ENCODE measurements at places on chromosomes 7 and 10.
A peak's percentile ranks its signal among the peaks of the same experiment; 100 is the strongest.

GRCh38 chr10:127834221-127834620, 58.5 kb downstream of the CLRN3 start:
- DNase-seq, result no peak

GRCh38 chr10:79350407-79351154, 3.3 kb downstream of the PPIF start:
- DNase-seq, result no peak

DNA sequence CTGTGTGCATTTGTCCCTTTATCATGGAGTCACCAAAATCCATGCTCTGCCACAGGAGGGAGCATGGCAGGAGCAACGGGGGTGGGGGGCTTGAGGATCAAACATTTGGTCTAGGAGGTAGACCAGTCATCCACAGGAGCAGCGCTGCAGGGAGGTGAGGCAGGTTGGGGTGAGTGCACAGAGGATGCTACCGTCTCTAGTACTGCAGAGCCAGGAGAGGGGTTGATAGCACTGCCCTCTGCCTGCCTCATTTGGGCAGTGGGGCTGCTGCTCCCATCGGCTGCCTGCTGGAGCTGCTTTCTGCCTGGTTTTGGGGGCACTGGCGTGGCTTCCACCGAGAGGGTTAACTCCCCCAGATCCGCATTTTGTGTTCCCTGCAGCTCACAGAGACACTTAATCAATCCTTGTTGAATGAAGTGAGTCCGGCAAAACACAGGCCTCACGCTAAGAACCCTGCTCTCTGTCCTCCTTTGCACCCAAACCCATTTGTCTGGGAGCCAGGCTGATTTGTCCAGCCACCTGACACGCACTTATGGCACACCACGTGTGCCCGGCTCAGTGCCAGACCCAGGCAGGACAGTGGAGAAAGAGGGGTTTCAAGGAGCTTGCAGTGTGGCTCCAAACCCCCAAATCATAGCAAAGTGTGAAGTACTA, 527.1 kb upstream of the FOXK1 start:
- no peak for DNase-seq

DNA sequence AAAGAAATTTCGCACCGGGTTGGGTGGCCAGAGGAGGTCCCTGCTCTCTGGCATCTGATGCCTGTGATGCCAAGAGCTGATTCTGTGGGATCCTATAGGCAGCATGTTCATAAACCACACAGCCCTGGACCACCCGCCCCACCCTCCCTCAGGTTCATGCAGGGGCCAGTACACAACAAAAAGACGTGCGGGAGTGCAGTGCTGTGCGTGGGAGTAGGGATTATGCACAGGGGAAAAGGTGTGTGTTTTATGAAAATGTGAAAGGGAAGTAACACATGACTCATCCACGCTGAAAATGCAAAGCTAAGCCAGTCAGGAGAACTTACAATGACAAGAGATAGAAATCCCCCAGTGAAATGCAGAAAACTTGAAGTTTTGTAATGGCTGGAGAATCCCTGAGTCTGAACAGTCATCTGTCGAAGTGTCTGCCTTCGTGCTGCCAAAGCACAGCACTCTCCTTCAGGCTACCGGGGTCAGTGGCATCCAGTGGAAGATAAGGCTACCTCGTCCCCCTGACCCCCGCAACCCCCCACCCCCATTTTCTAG, 1.1 kb downstream of the KIAA1217 start:
- DNase-seq, result peak; percentile 92

DNA sequence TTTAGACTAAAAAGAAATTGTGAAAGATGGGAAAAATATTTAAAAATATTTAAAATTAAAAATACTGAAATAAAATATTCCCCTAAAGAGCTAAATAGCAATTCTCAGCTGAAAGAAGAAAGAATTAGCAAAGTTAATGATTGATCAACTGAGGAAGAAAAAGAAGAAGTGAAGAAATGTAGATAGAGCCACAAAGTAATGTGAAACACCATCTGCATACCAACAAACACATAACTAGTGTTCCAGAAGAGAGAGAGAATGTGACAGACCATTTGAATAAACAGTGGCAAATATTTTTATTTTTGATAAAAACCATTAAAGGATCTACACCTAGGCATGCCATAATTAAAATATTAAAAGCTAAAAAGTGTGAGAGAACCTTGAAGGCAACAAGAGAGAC, 784.5 kb upstream of the ZWINT start:
- DNase-seq, result no peak

DNA sequence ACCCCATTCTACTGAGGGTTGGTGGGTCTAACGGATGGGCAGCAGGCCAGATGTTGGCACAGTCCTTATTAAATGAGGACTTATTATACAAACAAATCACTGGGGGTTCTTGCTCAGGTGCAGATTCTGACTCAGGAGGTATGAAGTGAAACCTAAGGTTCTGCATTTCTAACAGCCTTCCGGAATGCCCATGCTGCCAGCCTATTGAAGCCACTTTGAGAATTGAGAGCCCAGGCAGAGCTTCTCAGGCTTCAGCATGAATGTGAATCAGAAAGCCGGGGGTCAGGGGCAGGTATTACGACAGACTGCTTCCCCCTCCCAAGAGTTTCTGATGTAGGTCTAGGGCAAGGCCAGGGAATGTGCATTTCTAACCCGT, 34.1 kb upstream of the NPFFR1 start:
- no peak for DNase-seq

DNA sequence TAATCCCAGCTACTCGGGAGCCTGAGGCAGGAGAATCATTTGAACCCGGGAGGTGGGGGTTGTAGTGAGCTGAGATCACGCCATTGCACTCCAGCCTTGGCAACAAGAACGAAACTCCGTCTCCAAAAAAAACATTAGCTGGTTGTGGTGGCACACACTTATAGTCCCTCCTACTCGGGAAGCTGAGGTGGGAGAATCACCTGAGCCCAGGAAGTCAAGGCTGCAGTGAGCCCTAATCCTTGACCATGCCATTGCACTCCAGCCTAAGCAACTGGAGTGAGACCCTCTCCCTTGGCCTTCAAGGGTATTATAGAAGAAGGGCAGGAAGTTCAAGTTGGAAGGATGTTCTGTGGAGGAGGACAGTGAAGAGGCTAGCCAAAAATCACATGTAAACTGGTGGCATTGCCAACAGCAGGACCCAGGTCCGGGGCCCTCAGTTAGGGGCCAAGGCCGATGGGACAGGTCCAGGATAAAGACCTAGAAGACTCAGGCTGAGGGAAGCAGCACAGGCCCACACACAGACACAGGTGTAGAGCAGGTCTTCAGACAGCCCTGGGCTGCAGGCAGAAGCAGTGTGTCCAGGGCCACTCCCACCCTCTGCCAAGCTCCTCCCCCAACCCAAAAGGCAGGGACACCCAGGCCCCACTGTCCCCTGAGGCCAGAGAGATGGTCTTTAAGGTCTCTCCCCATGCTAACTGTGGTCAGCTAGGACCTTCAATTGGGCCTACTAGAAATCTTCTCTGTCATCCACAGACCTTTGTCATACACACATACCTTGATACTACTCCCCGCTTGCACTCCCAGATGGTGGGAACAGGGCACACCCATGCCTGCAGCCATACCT, 8.4 kb upstream of the SAMD8 start:
- no peak for DNase-seq

GRCh38 chr10:48389272-48389671, 82.8 kb downstream of the MAPK8 start:
- DNase-seq, result peak; percentile 35

DNA sequence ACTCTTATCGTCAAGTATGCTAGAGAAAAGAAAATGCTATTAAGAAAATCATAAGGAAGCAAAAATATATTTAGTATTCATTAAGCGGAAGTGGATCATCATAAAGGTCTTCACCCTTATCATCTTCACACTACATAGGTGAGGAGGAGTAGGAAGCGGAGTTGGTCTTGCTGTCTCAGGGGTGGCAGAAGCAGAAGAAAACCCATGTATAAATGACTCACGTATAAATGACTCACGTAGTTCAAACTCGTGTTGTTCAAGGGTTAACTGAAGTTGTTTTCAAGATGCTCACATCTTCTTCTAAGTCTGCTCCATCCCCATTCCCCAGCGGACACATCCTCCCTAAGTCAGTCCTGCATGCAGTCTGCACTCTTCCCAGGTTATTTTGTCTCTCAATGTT, 72.4 kb downstream of the SFMBT2 start:
- DNase-seq, result no peak

DNA sequence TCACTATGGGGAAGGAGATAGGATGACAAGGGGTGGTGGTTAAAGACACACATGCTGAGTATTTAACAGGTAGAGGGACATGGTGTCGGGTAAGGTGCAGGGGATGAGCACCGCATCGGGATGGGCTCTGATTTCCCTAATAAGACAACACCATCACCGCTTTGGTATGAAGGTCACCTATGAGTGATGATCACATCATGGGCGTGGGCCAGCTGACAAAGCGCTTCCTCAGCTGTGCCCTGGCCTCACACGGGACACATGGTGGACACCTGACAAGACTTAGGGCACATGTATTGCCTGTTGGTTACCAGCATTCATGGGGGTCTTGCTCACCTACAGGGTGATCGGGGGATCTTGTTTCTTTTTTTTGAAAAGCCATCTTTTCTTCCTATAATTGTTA, 12.8 kb downstream of the C7orf57 start:
- DNase-seq, result no peak

- no peak for DNase-seq
Observed at GRCh38 chr10:117477211-117477947, 65.2 kb upstream of the EMX2 start.

- peak; percentile 44 for DNase-seq
Observed at GRCh38 chr10:63553473-63553872, 32.3 kb downstream of the REEP3 start.

DNA sequence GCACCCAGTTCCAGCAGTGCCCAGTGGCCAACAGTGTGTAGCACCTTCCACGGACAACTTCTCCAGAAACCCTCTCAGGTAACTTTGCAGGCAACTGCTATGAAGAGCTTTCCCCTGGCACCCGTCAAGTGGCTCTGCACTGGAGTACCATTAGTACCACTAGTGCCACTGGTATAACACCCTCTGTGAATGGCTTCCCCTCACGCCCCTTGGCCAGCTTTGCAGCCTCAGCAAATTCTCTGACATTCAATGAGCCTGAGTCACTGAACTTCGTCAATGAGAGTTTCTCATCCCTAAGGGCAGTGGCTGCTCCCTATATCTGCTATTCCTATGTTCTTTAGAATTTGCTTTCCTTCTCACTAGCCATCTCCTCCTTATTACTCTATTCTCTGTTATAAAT, 7.6 kb upstream of the HERPUD2 start:
- no peak for DNase-seq

DNA sequence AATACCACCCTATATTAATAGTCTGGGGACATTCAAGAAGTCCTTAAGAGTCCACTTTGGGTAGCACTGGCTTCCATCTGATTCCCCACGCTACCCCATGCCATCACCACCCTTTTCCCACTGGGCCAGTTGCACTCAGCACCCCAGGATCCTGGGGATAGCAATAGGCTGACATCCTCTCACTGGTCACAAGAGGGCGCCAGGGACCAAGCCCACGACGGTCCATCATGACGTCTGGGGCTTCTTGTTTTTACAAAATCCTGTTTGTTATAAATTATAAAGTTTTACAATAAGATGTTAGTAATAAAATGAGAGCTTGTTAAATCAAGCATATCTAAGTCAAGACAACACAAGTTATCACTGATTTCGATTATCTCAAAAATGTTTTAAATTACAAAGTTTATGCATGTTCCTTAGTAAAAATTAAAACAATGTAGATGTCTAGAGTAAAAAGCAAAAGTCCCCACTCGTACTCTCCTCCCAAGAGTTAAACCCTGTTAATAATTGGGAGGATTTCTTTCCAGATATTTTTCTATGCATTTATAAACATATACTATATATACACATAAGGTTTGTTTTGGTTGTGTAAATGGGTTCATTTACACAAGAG, 15.4 kb downstream of the GPNMB start:
- DNase-seq, result peak; percentile 67

DNA sequence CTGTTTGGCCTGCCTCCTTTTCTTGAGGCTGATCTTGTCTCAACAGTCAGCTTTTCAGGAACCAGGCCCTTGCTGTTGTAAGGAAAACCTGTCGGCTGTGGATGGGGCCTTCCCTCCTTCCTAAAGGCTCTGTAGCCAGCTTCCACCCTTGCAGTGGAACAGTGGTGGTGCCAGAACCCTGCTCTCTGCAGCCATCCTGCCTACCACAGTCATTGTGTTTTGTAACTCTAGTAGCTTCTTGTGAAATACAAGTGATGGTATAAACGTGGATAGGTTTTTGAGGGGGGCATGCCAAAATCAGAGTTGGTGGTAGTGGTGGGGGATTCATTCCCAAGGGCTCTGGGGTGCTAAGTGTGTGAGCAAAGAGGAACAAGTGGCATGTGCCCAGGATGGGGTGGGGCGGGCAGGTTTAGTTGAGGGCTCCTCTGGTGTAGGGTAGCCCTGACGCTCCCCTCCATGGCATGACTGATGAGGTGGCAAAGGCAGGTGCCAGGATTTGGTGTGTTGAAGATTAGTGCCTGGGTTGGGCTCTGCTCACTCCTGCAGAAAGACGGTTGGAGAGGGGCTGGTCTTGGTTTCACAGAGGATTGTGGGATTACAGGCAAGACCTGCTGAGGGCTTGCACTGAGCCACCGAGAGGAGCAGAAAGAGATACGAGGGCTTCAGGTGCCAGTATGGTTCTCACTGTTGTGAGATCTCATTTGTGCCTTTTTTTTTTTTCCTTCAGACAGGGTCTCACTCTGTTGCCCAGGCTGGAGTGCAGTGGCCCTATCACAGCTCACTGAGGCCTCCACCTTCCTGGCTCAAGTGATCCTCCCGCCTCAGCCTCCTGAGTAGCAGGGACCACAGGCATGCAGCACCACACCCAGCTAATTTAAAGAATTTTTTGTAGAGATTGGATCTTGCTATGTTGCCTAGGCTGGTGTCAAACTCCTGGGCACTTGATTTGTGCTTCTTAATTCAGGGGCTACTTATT, 7.4 kb downstream of the TSPAN14 start:
- peak; percentile 48 for DNase-seq

DNA sequence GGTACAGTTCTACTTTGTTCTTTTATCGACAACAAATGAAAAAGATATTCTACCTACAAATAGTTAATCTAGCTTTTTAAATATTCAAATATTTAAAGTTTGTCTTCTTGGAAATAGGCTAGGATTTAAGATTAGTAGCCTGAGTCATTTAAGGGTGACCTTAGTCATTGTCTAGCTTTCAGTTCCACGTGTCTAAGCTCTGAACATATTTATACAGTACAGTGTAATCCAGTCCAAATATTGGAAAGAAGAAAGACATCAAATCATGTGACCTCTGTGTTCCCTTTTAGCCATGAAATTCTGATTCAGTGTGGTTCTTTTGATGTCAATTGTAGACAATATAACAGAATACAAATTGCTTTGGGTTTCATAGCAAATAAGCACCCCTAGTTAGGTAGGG, 121.1 kb downstream of the MALRD1 start:
- peak; percentile 4 for DNase-seq

GRCh38 chr10:58994226-58995057, 182.0 kb upstream of the PHYHIPL start:
- DNase-seq, result peak; percentile 27

GRCh38 chr10:112793202-112793921, 156.7 kb upstream of the TCF7L2 start:
- DNase-seq, result peak; percentile 31

Measured in iris pigment epithelial cell (primary cell).